ENCODE measurements at places on chromosomes 3 and 15.

DNA sequence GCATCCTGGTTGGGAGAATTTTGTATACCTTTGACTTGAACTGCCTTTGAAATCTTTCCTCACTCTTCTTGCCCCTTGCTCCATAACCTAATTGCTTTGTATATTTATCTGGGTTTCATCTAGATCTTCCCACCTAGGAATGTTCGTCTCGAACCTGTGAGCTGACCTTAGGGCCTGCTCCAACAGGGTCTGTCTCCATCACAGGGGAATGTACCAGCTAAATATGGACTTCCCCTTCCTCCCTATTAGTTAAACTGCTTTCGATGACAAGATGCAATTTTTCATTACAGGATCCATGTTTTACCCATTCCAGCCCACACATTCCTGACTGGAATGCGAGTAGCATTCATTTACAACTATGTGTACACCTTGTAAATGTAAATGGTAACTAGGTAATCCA is 10.6 kb upstream of the ETV5 start:
- no peak for DNase-seq

DNA sequence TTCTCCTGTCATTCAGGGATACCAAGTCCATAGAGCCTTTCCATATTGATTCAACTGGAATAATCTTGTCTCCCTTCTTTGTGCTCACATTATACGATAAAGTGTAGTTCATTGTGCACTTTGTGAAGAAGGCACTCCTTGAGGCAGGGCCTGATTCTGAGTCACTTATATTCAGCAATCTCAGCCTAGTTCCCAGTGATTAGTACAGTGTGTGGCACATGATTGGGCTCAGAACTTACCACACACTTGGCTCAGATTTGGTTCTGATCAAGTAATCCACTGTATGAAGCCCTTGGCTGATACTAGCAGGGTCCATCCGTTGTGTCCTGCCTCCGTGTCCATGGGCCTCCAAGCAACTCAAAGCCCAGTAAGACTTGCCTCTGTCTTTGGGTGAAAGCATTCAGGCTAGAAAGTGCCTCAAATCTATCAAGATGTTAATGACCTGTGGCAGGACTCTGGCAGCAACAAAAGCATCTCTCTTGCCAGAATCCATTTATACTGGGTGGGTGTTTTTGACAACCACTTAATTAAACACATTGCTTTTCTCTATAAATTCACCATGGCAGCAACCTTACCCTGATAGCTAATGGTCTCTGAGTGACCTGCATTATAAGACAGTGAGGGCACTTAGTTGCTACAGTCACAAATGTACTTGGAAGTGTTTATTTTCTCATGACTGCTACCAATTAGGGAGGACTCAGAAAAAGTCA is 51.3 kb downstream of the TPRG1 start:
- no peak for DNase-seq

- no peak for DNase-seq
Observed at GRCh38 chr15:26864664-26865191, 2.1 kb upstream of the GABRA5 start.

- no peak for DNase-seq
Observed at GRCh38 chr3:24476871-24477656, 17.6 kb downstream of the THRB start.

All from A172 (cell line).